ENCODE measurements at places on chromosomes 4 and X. TPM values are rescaled to one million over a fixed set of nuclear protein-coding genes. Genes with fewer than 3 reads are reported as not detected.

DNA sequence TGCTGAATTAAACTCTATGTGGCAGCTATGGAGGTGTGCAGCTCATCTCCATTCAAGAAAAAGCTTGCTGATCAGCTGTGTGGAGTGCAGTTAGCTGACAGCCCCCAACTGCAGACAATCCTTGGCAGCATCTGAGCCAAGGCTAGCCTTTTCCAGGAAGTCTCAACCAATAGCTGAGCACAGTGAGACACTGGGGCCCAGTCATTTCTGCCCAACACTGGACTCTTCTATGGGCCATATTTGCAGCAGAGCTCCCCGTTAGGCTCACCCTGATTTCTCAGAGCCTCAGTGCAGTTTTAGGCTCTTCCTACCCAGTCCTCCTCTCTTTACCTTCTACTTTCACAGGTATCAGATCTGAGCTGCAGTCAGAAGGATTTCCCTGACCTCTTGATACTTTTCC, 12.9 kb downstream of the DDX53 start:
- DNase-seq: no peak

Gene STBD1
- 4.4 TPM for polyA plus RNA-seq

DNA sequence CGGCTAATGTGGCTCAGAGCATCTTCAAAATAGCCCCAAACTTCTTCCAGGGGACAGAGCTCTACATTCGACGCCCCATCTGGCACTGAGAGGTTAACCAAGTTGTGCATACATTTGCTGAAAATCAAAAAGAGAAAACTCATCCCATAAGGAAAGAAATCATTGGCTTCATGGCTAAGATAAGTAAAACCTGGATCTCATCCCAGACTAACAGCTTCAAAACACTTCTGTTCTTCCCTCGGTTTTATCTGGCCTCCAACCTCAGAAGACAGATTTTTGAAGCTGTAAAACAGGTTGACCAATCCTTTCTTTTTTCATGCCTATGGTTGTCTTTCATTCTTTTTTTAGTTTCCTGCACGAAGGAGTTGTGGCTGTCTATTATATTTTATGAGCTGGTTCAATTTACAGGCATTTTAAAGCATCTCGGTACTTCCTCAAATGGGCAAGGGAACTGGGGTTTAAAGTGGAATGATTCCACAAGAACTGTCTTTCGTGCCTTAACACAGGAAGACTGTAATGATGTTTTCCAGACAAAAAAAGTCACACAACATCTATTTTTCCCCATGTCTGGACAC, 107.6 kb downstream of the DLG3 start:
- DNase-seq: no peak

GRCh38 chr4:78645853-78646757, 94.5 kb downstream of the ANXA3 start:
- peak; percentile 87 for DNase-seq

Gene NOX1
- polyA plus RNA-seq: not detected

DNA sequence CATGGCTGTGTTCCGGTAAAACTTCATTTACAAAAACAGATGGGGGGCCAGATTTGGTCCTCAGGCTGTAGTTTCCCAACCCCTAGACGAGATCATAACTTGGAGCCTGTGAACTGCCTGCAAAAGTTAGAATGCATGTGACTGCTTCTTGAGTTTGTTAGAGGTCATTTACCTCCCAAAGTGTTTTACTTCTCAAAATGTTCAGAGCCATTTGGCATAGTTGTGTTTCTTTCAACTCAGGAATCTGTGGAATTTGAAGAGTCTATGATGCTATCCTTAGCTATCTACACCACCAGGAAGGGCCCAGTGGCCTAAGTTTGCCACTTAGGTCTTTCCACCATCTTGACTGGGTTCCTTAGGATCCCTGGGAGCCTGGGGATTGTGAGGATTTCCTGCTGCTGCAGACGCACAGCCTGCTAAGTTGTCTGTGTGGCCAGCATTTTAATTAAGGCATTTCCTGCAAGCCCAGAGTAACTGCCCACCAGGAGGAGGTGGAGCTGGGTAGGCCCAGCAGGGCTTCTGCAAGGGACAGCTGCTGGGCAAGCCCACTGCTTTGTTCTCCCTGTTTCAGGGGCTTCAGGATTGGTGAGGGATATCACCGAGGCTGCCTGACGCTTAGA, 53.1 kb downstream of the CCNI start:
- DNase-seq: peak; percentile 71

- DNase-seq: no peak
These were observed 51.7 kb downstream of the SCD5 start for GRCh38 chr4:82746705-82747574.

- no peak for DNase-seq
These were observed 24.1 kb downstream of the FAM47E start for GRCh38 chr4:76275486-76276124.

DNA sequence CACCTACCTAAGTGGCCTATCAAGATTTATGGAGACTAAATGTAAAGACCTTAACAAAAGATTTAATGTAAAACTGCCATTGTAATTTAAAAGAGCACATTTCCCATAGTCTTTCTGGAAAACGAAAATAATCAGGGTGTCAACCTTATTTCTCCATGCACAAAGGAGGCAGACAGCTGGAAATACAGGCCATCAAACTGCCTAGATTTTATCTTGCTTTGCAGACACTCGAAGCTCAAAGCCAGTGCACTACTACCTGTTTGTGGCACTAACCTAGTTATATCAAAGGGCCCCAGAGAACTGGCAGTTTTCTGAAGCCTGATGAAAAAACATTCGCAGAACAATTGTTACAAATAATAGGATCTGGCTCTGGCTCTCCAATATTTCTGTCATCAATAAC, 863.9 kb downstream of the STPG2 start:
- DNase-seq: no peak

DNA sequence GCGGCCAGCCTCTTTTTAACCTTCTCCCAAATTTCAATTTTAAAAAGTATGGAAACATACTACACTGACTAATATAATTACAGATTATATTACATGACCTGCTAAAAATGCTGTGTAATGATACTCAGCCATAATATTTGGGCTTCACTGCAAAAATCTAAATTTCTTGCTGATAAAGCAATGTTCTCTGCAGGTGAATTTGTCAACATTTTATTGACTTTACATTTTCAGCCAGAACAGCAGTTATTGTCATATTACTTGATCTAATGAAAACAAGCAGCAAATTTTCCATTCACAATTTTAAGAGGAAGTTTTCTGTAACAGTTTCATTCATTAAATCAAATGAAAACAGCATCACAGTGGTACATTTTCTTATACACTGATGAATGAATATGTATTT, 91.1 kb downstream of the FRYL start:
- no peak for DNase-seq

Gene CYLC1
- polyA plus RNA-seq: not detected

Gene PLXNA3
- polyA plus RNA-seq: 36.0 TPM

DNA sequence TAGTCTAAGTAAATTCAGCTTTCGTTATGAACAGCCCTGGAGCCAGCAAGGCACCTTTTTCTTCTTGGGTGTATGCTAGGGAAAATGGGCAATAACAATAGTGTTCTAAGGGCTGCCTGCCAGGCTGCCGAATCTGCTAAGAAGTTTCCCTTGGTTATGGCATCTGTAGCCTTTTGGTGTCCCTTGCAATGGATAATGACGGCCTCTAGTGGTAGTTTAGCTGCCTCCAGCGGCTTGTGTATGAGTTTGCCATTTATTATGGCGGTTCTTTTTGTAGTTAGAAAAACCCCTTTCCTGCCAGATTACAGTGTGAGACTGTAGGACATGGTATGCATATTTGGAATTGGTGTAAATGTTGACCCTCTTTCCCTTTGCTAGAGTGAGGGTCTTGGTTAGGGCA, 78.9 kb upstream of the SPIN4 start:
- no peak for DNase-seq

Gene DSPP
- not detected for polyA plus RNA-seq

DNA sequence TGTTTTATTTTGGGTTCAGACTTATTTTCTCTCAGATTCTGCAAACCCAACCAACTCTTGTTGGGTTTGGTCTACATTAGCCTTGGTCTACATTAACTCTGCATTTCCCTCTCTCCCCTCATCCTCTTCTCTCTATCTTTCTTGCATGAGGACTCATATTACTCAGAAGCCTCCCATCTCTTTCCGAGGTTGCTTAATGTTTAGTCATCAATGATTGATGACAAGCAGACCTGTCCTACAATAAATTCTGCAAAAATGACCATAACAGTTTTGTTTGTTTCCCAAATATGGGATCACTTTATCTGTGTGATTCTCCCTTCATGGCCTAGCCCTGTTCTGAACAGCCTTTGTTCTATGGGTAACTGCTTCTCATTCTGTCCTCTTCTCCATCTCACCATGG, 75.2 kb downstream of the GABRB1 start:
- no peak for DNase-seq

Gene HTRA3
- 2.9 TPM for polyA plus RNA-seq

Gene IL9R
- 0.06 TPM for polyA plus RNA-seq

- no peak for DNase-seq
These were observed 444 bp upstream of the ARHGAP6 start for GRCh38 chrX:11666164-11666563.

- DNase-seq: peak; percentile 18
These were observed 159.5 kb upstream of the USP38 start for GRCh38 chr4:143025081-143025704.

DNA sequence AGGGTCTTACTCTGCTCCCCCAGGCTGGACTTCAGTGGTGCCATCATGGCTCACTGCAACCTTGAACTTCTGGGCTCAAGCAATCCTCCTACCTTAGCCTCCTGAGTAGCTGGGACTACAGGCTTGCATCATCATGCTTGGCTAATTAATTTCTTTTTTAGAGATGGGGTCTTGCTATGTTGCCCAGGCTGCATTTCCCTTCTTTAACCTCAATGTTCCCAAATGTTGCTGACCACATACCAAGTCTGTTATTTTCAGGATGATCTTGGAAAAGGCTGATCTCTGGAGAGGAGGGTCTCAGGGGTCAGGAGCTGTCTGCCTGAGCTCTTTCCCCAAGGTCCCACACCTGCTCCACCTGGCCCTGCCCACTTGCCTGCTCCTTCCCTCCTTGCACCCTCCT, 13.0 kb downstream of the CACNA1F start:
- no peak for DNase-seq

- no peak for DNase-seq
These were observed at the start of gene GDI1 for GRCh38 chrX:154436983-154437752. Gene GDI1 (plus strand): TSS chrX:154437154. CDS start chrX:154437255, 101 bp downstream.

- DNase-seq: no peak
These were observed 3.8 kb downstream of the RAPGEF2 start for GRCh38 chr4:159106636-159107035.

DNA sequence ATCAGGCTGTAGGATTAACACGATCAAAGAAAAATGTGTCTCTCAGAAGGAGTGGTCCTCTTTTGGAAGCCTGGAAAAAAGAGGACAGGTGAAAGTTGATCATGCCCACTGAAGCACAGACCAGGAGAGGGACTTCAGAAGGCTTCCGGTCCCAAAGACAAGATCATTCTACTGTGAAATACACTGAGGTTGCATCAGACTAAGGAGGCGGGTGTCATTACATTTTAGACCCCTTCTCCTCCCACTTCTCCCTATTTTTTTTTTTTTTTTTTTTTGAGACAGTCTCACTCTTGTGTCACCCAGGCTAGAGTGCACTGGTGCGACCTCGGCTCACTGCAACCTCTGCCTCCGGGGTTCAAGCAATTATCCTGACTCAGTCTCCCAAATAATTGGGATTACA, 67.5 kb downstream of the RBM47 start:
- DNase-seq: no peak

GRCh38 chr4:107128116-107128515, 92.0 kb upstream of the DKK2 start:
- DNase-seq: no peak

DNA sequence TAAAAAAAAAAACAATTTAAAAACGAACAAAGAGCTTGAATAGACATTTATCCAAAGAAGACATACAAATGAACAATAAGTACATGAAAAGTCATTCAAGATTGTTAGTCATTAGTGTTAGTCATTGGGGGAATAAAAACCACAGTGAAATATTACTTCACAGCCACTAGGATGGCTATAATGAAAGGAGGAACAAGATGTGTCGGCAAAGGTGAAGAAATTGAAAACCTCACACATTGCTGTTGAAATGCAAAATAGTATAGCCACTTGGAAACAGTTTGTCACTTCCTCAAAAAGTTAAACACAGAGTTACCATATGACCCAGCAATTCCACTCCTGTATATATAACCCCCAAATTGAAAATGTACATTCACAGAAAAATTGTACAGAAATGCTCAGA, 45.2 kb upstream of the SLC39A8 start:
- no peak for DNase-seq

Gene CXCL8
- 1.1 TPM for polyA plus RNA-seq

DNA sequence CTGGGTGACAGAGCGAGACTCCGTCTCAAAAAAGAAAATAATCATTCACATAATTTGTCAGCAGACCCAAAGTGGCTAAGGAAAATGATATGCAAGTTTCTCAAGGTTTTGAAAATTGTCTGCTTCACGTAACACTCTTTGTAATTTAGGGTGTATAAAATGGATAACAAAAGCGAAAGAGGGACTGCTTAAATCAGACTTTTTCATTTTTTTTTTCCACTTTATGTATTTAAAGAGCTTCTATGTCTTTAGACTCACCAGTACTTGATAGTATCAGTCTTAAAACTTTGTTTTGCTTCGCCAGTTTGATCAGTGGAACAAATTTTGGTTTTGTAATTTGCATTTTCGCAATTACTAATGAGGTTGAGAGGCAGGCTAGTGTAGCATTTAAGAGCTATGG, 34.6 kb downstream of the USP9X start:
- DNase-seq: no peak

GRCh38 chr4:130214268-130214667, 1118.3 kb downstream of the C4orf33 start:
- DNase-seq: no peak

GRCh38 chr4:114250439-114250891, 271.0 kb upstream of the ARSJ start:
- no peak for DNase-seq

Gene NPNT
- not detected for polyA plus RNA-seq

DNA sequence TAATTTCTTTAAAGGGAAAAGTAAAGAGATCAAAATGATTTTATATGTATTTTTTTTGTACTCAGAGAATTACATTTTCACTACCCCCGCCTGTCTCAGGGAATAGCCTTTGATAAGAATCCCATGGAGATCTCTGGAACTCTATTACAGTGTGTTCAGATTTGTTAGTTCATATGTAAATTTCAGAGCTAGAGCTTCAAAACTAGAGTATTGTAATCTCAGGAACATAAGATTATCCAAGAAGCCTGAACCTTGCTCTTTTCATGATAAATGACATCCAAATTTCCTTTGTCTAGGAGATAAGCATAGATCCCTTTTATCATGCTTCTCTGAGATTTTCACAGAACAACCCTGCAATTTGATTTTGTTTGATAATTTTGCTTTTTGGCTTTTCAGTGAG, 82.9 kb downstream of the PDK3 start:
- DNase-seq: no peak

GRCh38 chr4:8403173-8403753, 37.3 kb downstream of the ACOX3 start:
- DNase-seq: no peak

Measured in BJ (cell line).